ENCODE measurements at places on chromosomes 6 and 20. TPM values are rescaled to one million over a fixed set of nuclear protein-coding genes. Genes with fewer than 3 reads are reported as not detected.

The OLIG3 gene
- 0.60 TPM for total RNA-seq

The FAM217A gene
- total RNA-seq = not detected

The LAMA2 gene
- 3.6 TPM for total RNA-seq

The GTF3C6 gene
- total RNA-seq = 87.4 TPM

The FLRT3 gene
- 0.80 TPM for total RNA-seq

The CAGE1 gene
- total RNA-seq = 0.09 TPM

The SLC26A8 gene
- 0.56 TPM for total RNA-seq

The SLC16A10 gene
- total RNA-seq = 16.9 TPM

The PAX1 gene
- total RNA-seq = not detected

The DDO gene
- total RNA-seq = not detected

The BTNL2 gene
- total RNA-seq = not detected

The ASIP gene
- not detected for total RNA-seq

The RNF8 gene
- total RNA-seq = 46.2 TPM

The TJAP1 gene
- total RNA-seq = 36.8 TPM

The ZSCAN12 gene
- total RNA-seq = 8.6 TPM

The DDRGK1 gene
- 43.8 TPM for total RNA-seq

The FNDC1 gene
- 0.30 TPM for total RNA-seq

The KCNQ2 gene
- 88.6 TPM for total RNA-seq

The FERMT1 gene
- 17.8 TPM for total RNA-seq

The UQCC2 gene
- total RNA-seq = 104 TPM

The ADGRB3 gene
- 1.2 TPM for total RNA-seq

The DSE gene
- 94.4 TPM for total RNA-seq

The RIPOR3 gene
- total RNA-seq = 4.5 TPM

The RAET1L gene
- total RNA-seq = not detected

The CDH26 gene
- 1.7 TPM for total RNA-seq

The RIPPLY2 gene
- 1.9 TPM for total RNA-seq

The MROH8 gene
- total RNA-seq = 0.50 TPM

The PLAGL1 gene
- 1.1 TPM for total RNA-seq

The EPM2A gene
- 6.2 TPM for total RNA-seq

The TBXT gene
- 0.25 TPM for total RNA-seq

The SLC44A4 gene
- 2.5 TPM for total RNA-seq

The EPHA7 gene
- total RNA-seq = 6.8 TPM

The CLPSL2 gene
- 1.4 TPM for total RNA-seq

The WFDC5 gene
- not detected for total RNA-seq

The ADGRF4 gene
- total RNA-seq = not detected

The SIM1 gene
- total RNA-seq = 0.39 TPM

The MAS1L gene
- total RNA-seq = not detected
